ENCODE measurements at places on chromosomes 3 and 15.

DNA sequence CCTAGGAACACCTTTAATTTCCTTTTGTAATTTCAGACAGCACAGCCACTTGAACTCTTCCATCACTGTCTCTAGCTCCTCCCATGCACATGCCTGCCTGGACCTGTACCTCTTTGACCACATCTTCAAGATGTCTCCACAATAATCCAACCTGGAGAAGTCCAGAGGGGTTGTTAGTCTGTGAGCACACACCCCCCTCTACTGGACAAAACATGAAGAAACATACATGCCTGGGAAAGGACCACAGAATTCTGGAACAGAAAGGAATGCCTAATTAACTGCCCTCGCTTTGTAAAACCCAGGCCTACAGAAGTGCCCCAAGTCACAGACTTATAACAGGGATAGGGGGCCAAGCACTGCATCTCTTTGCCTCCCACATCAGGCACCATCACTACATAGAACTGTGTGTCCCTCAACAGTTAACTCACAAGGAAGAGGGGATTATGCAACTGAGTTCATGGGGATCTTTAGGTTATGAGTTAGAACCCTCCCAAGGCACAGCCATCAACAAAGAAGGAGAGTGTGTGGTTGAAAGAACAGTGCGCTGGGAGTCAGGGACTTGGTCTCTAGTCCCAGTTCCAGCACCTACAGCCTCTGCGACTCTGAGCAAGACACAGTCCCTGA lies 61.7 kb downstream of the FMN1 start:
- peak; percentile 32 for DNase-seq

GRCh38 chr3:128427872-128428822 lies 38.5 kb downstream of the DNAJB8 start:
- no peak for DNase-seq

GRCh38 chr15:88636050-88636449 lies 2.8 kb upstream of the ISG20 start:
- no peak for DNase-seq

DNA sequence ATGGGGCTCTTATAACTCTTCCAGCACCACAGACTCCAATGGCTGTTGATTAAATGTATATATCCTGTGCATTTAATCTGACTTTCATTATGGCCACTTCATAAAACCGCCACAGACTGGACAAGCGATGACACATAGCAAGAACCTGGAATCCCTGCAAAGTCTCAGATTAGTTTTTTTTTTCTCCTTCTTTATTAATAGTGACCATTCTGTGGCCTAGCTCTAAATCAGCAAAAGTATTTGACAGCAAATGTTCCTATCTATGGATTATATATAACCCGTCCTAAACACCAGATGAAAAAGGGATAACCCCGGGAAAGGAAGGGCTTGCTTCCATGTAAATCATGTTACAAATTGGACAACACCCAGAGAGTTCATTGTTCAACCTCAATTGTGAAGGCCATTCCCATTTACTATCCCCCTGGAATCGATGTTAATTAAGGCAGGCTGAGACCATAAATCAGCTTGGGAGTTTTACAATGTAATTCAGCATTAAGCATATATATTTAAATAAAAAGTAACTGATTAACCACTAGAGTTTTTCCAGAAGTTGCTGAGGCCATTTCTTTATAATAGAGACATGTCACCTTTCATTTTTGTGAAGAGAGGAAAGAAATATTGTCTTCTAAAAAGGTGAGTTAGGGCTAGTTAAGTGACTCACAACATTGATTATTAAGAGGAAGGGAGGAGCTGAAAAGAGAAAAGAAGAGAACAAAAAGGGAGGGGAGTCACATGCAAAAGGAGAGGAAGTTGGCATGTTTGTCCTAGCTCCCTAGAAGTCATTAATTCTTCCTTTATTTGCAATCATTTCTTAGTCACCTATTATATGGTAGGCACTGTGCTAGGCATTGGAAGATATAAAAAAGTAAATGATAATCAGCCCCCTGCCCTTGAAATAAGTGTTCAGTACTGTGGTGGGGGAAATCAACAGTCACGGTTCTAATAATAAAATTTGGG lies 26.2 kb downstream of the ALDH1A2 start:
- no peak for DNase-seq

DNA sequence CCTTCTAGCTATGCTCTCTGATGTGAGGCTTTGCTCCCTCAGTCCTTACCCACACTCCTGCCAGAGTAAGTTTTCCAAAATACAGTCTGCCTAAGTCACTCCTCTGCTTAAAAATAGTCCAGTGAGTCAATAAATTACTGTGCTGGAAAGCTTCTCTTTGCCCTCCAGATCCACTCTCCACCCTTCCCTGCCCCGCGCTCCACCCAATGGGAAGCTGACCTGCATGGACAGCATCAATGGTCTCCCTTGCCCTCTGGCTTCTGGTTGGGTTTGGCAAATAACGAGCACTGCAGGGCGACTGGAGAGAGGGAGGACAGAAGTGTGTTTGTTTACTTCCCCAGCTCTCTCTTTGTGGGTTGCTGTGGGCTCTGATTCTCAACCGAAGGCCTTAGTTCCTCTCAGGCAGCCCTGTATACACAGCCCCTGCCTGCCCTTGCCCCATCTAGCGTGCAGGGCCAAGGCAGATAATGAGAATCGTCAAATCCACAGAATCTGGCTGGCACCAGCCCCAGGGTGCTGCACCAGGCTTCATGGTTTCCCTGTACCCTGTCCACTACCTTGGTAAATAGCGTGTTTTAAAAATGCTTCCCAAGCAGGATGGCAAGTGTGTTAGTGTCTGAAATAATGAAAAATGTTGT lies 110.4 kb downstream of the ADAMTSL3 start:
- no peak for DNase-seq

- no peak for DNase-seq
Observed at GRCh38 chr15:39508536-39508935, 72.3 kb upstream of the THBS1 start.

DNA sequence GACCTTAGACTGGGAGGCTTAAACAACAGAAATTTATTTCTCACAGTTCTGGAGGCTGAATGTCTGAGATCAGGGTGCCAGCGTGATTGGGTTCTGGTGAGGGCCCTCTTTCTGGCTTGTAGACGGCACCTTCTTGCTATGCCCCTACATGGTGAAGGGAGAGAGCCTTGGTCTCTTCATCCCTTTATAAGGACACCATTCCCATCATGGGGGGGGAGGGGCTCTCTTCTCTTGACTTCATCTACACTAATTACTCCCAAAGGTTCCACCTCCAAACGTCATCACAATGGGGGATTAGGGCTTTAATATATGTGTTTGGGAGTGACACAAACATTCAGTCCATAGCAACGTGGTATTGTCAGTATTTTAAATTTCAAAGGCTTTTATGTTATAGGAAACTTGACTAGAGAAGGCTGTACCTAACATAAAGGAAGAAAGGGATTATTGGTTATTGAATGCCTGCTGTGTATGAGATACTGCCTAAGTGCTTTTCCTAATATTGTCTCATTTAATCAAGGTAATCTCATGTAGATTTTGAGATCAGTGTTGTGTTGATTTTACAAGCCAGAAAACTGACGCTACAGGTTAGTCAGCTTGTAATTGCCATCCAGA lies 20.9 kb downstream of the SYN2 start:
- DNase-seq = no peak

DNA sequence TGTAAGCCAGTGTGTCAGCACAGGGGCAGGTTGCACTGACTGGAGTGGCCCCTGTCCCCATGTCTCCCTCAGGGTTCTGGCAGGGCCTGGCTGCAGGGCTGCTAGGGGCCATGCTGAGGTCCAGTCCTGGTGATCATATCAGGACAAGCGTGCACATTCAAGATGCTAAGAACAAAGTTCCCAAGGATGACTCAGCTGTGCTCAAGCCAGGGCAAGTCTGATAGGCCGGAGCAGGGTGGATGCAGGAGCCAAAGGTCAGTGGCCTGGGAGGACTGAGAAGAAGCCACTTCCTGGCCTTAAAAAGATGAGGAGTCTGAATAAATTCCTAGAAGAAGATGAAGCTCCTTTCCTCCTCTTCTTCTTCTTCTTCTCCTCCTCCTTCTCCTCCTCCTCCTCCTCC lies 353.2 kb downstream of the AGBL1 start:
- no peak for DNase-seq

GRCh38 chr3:177419904-177420601 lies 222.8 kb upstream of the TBL1XR1 start:
- no peak for DNase-seq

Data from NCI-H2227 treated with DMSO at 0.1 percent for 48 hours (cell line).